Suprapubic skin (tissue), 4 donors: ENCODE measurements at places on chromosomes 5 and 9. TPM values are rescaled to one million over a fixed set of nuclear protein-coding genes. Genes with fewer than 3 reads are reported as not detected.
A peak's percentile ranks its signal among the peaks of the same experiment; 100 is the strongest.

Gene CCDC187
- total RNA-seq: not detected

Gene PLAC8L1
- total RNA-seq: not detected

- peaks cover 63% of the 10 kb centered on the region for H3K27me3 ChIP-seq
- no peaks in the 10 kb centered on the region for H3K36me3 ChIP-seq
- peak overlapping the region; percentile 87 for H3K4me3 ChIP-seq
- no peak for DNase-seq
- no peak overlapping the region for H3K27ac ChIP-seq
- peaks cover 48% of the 10 kb centered on the region for H3K4me1 ChIP-seq
Observed at GRCh38 chr9:99825172-99826046, 3.7 kb downstream of the NR4A3 start.

Gene SPINK6
- not detected for total RNA-seq

DNA sequence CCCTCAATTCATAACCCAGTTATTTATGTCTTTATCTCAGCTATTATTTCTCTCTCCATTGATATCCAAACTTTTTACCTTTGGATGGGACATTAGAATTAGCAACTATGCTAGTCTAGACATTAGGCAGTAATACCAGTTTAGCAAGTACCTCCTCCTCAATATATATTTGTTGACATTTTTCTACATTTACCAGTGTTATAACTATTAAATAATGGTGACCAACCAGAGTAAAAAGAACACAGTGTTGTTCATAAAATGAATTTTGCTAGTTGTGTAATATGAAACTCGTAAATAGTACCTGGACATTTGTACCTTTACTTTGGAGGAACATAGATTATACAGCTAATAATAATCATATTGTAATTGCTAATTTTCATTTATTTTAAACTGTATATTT is 554.6 kb upstream of the CDH6 start:
- H3K4me3 ChIP-seq: no peak overlapping the region
- DNase-seq: no peak
- H3K36me3 ChIP-seq: no peaks in the 10 kb centered on the region
- no peaks in the 10 kb centered on the region for H3K4me1 ChIP-seq
- no peak overlapping the region for H3K27ac ChIP-seq
- H3K27me3 ChIP-seq: no peaks in the 10 kb centered on the region

DNA sequence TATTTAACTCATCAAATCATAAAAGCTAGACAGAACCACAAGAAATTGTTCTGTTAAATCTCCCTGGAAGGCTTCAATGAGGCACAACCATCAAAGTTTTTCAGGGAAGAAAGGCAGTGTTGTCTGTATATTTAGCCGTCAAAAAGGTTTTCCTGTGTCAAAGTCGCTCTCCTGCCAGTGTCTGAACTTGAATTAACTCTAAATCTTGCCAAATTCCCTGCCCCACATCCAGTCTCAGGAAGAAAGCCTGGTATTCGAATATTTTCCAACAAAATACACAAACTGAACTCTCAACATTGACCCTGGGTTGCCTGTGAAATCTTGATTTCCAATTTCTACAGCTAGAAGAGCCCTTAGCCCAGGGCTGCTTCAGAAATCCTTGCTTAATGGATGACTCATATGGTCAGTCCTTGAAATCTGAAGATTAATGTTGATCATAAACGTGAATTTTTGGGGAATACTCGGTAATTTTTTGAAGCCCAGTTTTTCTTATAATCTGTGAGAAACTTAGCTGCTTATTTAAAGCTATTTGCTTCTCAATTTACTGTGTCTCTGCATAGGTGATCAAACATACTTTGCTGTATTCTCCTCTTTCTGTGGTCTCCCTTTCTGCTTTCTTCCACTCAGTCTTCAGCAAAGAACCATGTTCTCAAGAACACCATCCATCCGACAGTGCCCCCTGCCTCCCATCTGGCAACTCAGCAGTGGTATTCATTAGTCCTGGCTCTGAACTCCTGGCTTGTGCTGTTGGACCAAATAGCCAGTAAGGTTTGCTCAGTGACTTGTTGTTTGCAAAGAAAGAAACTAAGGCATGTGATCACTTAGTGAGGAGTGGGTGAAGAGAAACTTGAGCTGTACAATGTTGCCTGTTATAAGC is 58.9 kb downstream of the NREP start:
- no peak for DNase-seq
- H3K4me3 ChIP-seq: no peak overlapping the region
- no peaks in the 10 kb centered on the region for H3K27me3 ChIP-seq

Gene ZNF618
- 2.9 TPM for total RNA-seq

Gene NUTM2G
- not detected for total RNA-seq

- no peaks in the 10 kb centered on the region for H3K4me1 ChIP-seq
- no peak for DNase-seq
- no peak overlapping the region for H3K4me3 ChIP-seq
- no peaks in the 10 kb centered on the region for H3K36me3 ChIP-seq
- H3K27me3 ChIP-seq: no peaks in the 10 kb centered on the region
Observed at GRCh38 chr9:113638490-113638889, 175.0 kb downstream of the RGS3 start.

Gene SKIC3
- 84.0 TPM for total RNA-seq

GRCh38 chr9:16119261-16120230 is 566.7 kb downstream of the CCDC171 start:
- no peaks in the 10 kb centered on the region for H3K36me3 ChIP-seq
- no peaks in the 10 kb centered on the region for H3K27me3 ChIP-seq
- H3K4me1 ChIP-seq: no peaks in the 10 kb centered on the region
- DNase-seq: no peak
- H3K27ac ChIP-seq: no peak overlapping the region

GRCh38 chr9:4935001-4935672 is 49.9 kb upstream of the JAK2 start:
- peaks cover 70% of the 10 kb centered on the region for H3K4me1 ChIP-seq
- H3K4me3 ChIP-seq: no peak overlapping the region
- no peak overlapping the region for H3K27ac ChIP-seq
- no peaks in the 10 kb centered on the region for H3K27me3 ChIP-seq
- H3K36me3 ChIP-seq: no peaks in the 10 kb centered on the region

Gene GPX8
- 5.7 TPM for total RNA-seq

DNA sequence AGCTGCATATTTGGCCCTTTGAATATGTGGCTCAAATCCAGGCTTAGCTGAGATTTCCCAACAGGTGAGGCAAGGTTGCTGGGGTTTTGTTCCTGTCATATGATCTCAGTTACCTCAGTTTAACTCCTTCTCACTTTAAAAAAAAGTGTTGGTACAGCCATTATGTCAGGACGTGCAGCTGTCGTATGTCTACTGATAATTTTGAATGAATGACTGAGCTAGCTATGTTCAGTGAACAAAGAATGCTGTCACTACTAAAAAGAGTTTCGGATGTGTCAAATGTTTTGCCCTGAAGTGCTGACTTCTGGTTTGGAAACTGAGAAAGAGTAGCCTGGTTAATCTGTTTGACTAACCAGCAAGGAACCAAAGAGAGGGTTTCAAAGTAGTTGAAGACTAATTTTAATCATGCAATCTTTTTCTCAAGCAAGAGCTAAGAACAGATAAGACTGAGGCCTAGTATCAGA is 106.3 kb upstream of the NR3C1 start:
- H3K36me3 ChIP-seq: no peaks in the 10 kb centered on the region
- H3K4me3 ChIP-seq: no peak overlapping the region
- no peaks in the 10 kb centered on the region for H3K27me3 ChIP-seq
- H3K4me1 ChIP-seq: peaks cover 18% of the 10 kb centered on the region
- H3K27ac ChIP-seq: no peak overlapping the region

- no peaks in the 10 kb centered on the region for H3K27me3 ChIP-seq
- DNase-seq: no peak
- H3K4me1 ChIP-seq: no peaks in the 10 kb centered on the region
- no peak overlapping the region for H3K4me3 ChIP-seq
Observed at GRCh38 chr5:34897646-34898045, 17.7 kb downstream of the RAD1 start.

DNA sequence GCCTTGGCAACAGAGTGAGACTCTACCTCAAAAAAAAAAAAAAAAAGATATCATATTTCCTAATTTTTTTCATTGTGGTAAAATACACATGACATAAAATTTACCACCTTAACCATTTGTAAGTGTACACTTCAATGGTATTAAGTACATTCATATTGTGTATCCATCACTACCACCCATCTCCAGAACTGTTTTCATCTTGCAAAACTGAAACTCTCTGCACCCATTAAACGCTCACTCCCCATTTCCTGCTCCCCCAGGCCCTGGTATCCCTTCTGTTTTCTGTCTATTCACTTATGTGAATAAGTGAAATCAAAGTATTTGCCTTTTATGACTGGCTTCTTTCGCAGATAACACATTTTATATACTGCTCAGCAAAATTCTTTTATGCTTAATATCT is 12.8 kb downstream of the LRRC8A start:
- peaks cover 88% of the 10 kb centered on the region for H3K4me1 ChIP-seq
- peak overlapping the region; percentile 6 for H3K27ac ChIP-seq
- H3K36me3 ChIP-seq: peaks cover 19% of the 10 kb centered on the region
- DNase-seq: no peak
- no peak overlapping the region for H3K4me3 ChIP-seq
- no peaks in the 10 kb centered on the region for H3K27me3 ChIP-seq

- no peaks in the 10 kb centered on the region for H3K36me3 ChIP-seq
- H3K4me1 ChIP-seq: peaks cover 24% of the 10 kb centered on the region
- peak overlapping the region; percentile 69 for H3K27ac ChIP-seq
- H3K4me3 ChIP-seq: no peak overlapping the region
- DNase-seq: no peak
- H3K27me3 ChIP-seq: no peaks in the 10 kb centered on the region
Observed at GRCh38 chr9:87569518-87569917, 71.9 kb downstream of the DAPK1 start.

DNA sequence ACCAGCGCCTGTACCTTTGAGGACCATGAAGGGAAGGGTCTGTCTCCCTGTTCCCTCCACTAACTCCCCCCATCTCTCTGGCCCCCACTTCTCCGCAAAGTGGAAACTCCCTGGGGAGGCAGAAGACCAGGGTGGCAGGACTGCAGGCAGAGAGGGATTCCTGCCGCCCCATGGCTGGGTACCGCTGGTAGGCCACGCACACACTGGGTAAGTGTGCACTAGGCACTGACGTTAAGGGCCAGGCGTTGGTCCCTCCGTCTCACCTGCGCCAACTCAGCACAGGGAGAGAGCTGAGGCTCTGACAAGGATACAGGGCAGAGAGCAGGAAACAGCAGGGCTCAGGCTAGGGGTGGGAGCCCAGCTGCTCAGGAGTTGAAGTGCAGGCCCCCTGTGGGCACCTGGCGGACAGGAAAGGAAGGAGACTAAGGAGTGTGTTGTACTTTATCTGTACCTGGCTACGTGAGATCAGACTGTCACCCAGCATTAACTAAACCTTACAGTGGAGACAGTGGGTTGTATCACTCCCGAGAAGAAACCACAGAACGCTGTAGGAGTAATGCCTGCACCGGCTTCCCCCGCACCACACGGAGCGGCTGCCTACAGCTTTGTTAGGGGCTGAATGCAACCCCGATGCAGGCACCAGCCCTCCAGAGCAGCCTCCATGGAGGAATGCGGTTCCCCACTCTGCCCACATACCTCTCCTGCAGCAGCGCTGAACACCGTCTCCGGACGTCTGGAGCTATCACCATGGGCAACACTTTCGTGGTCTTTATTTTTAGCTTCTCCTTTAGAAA is 34.2 kb upstream of the CLPTM1L start:
- no peaks in the 10 kb centered on the region for H3K36me3 ChIP-seq
- H3K27me3 ChIP-seq: peaks cover 22% of the 10 kb centered on the region
- peak; percentile 20 for DNase-seq
- H3K4me3 ChIP-seq: no peak overlapping the region

DNA sequence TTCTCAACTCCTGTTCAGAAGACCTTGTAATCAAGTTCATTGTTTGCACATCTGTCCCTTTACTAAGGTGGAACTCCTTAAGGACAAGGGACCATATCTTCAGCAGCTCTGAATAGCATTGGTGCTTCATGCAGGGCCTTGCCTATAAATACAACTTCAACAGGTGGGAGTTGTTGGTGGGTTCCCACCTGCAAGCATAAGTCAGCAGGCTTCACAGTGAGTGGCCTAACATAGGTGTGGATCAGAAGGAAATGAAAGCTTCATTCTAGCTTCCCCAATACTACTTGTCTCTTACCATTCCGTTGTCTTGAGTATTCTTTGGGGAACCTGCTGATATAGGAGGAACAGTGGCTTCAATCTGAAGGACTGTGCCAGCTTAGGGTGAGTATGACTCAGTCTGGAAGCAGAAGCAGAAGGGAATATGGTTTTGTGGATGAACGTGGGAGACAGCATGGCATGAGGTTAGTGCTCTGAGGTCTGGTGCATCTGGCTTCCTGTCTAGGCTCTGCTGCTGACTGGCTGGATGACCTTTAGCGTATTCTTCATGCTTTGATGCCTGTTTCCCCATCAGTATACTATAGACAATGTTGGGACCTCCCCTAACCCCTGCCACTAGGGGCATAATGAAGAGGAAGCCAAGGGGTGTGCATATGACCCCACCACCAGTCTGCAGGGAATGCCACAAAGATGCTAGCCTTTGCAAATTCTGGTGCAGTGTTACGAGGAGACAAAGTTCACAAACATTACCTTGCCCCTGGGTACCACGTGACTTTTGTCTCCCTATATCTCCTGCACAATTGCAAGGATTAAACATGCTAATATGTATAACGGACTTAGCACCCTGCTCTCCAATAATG is 192.3 kb downstream of the PALM2AKAP2 start:
- no peak overlapping the region for H3K27ac ChIP-seq
- no peak for DNase-seq
- H3K4me3 ChIP-seq: no peak overlapping the region
- peaks cover 2% of the 10 kb centered on the region for H3K4me1 ChIP-seq

- H3K27ac ChIP-seq: peak overlapping the region; percentile 83
- H3K27me3 ChIP-seq: no peaks in the 10 kb centered on the region
- H3K36me3 ChIP-seq: no peaks in the 10 kb centered on the region
Observed at GRCh38 chr9:36487482-36488388, 85.0 kb upstream of the MELK start.

Gene SLC46A2
- total RNA-seq: 64.2 TPM

Gene QRFP
- total RNA-seq: not detected

DNA sequence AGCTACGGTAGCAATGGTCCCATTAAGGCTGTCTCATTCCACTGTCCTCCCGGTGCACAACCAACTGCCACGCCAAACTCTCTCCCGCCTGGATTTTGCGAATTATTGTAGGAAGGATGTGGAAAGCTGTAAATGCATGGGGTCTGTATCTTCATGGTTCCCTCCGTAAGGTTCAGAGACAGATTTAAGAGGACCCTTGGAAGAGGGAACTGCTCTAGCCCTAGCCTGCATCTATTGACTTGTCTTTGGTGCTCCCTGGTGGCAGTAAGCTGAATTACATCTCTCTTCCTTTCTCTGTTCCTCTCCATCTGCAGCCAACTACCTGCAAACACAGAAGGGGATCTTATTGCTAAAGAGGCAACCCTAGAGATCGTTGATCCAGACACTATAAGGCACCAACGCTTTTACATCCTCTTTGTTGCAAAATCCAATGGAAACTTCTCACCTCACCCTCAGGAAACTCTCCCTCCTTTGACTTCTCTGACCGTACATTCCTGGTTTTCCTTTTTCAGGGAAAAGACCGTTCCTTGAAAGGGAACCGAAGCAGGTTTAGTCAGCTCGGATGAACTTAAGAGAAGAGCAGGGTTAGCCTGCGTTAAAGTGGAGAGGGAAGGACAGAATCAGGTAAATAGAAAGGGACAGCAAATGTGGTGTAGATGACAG is 11.9 kb downstream of the CAPSL start:
- no peak overlapping the region for H3K27ac ChIP-seq
- no peaks in the 10 kb centered on the region for H3K36me3 ChIP-seq
- DNase-seq: no peak
- no peak overlapping the region for H3K4me3 ChIP-seq
- peaks cover 12% of the 10 kb centered on the region for H3K4me1 ChIP-seq
- H3K27me3 ChIP-seq: peaks cover 39% of the 10 kb centered on the region

- H3K27me3 ChIP-seq: no peaks in the 10 kb centered on the region
- no peaks in the 10 kb centered on the region for H3K36me3 ChIP-seq
- no peak for DNase-seq
- H3K4me1 ChIP-seq: peaks cover 28% of the 10 kb centered on the region
Observed at GRCh38 chr5:57171816-57172465, 1.9 kb upstream of the GPBP1 start.

GRCh38 chr5:3428334-3428733 is 167.3 kb upstream of the IRX1 start:
- no peak for DNase-seq
- H3K27me3 ChIP-seq: peaks cover 10% of the 10 kb centered on the region
